ENCODE measurements at places on chromosomes 5 and 9. TPM values are rescaled to one million over a fixed set of nuclear protein-coding genes. Genes with fewer than 3 reads are reported as not detected.

DNA sequence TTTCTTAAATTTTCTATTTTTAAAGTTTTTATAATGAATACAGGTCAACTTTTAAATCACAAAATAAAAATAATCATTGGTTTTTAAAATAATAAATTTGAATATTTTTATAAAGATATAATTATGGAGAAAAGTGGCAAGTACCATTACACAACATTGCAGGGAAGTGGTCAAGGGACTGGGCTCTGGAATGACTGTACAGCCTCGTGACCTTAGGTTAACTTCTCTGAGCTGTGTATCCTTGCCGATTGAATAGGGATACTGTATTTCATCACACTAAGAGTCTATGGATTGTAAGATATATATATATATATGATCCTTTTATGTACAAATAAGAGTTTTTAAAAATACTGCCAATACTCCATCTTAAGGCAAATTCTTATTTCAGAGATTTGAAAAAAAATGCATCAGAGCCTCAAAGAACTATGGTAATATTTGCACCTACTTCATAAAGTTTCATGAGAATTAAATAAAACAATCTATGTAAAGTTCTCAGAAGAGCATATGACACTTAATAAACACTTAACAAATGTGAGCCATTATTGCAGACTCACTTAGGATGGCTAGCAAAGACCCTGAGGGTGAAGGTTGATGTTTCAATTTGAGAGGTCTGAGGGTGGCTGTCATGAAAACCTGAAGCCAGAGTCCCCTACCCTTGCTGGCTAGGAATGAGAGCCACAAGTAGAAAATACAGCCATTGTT is 136.5 kb downstream of the CCDC192 start:
- DNase-seq = no peak

DNA sequence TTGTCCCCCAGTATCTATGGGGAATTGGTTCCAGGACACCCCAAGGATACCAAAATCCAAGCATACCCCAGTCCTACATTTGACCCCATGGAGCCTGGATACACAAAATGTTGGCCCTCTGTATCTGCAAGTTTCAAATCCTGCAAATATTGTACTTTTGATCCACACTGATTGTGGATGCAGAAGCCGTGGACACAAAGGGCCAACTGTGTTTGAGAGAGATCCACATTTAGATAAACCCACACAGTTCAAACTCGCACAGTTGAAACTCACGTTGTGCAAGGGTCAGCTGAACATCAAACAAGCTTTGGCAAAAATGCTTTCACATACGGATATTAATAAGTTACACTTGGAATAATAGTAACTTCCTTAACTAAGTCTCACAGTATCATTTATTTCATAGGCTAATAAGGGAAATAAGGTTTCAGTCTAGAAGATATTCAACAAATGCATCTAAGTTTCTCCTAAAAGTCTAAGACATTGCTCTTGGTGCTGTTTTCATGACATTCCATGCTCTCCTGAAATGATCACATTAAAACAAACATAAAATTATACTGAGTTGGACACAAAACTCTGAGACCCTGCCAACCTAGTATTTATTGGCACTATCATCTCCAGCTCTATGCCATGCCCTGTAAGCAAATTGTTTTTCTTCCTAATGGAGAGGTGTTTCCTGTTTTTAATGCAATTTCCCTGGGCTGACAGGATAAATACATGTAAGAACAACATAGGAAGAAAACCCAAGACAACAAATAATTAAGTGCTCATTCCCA is 32.3 kb downstream of the ACTL7A start:
- no peak for DNase-seq

GRCh38 chr5:13478831-13479465 is 465.5 kb downstream of the DNAH5 start:
- DNase-seq = no peak

- DNase-seq = peak; percentile 86
Measured at GRCh38 chr5:67215519-67216471, 19.2 kb upstream of the CD180 start.

GRCh38 chr9:99391937-99392594 is 170.0 kb downstream of the SEC61B start:
- no peak for DNase-seq

DNA sequence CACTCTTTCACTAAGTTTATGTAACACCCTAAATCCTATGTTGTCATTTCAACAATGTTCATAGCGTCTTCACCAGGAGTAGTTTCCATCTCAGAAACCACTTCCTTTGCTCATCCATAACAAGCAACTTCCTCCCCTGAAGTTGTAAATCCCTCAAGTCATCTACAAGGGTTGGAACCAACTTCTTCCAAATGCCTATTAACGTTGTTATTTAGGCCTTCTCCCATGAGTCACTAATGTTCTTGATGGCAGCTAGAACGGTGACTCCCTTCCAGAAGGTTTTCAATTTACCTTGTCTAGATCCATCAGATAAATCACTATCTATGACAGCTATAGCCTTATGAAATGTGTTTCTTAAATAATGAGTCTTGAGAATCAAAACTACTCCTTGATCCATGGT is 73.3 kb upstream of the TARS1 start:
- no peak for DNase-seq

DNA sequence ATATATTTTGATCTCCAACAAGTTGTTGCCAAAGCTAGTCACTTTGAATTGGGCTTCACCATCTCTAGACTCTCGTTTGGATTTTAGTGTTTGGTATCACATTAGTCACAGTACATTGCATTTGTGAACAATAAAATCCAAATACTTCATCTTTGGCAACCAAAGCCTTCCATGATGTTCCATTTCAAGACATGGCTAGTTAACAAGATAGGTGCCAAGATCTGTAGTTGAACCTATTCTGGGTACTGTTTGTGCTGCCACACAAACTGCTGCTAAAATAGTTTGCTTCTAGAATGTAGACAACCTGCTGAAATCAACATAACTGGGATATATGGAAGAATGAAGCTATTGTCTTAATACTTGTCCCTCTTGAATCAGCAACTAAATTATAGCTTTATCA is 207.5 kb downstream of the LRRC70 start:
- no peak for DNase-seq

DNA sequence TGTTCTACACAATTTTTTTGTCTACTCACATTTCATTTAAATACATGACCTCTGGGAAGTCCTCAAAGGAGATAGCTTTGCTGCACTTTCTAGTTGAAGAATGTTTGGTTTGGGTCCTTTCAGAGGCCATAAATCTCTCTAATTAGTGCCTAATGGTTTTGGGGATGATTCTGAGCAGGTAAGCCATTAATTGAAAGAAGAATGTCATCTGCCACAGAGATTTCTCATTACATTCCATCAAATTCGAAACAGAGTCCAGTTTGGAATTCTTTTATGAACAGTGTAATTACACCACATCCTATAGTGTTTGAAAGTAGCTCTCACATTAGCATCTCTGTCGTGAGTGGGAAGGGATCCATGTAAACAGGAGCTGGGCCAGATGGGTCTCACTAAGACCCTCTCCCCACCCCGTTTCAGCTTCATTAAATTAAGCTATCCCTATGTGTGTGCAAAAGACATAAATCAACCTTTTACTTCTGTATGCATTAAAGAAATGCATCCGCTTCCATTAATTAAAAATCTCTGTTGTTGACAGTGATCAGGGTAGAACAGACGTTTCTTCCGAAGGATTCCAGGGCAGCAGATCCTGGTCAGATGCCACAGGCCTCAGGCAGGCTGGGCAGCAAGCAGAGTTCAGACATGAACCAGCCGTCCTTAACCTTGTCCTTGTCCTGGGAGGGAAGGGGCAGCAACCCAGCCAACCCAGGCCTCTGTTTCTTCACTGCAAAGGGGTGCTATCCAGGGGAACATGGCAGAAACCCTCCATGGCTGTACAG is 99.8 kb upstream of the MAP1B start:
- no peak for DNase-seq

DNA sequence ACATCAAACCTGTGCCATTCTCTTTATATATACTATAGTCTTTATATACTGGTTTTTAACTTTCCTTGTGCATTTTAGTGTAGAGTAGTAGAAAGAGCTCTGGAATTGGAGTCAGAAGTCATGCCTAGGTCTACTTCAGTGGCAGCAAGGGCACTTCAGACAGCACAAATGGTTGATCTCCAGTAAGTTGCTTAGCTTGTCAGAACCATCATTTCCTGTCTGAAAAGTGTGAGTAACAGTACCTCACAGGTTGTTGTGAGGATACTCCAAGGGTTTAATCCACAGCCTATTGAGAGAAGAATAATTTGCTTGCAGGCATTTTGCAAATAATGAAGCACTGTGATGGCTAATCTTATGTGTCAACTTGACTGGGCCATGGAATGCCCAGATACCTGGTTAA is 95.8 kb upstream of the NR4A3 start:
- no peak for DNase-seq

- no peak for DNase-seq
Measured at GRCh38 chr5:124754206-124754927, 7.9 kb upstream of the ZNF608 start.

DNA sequence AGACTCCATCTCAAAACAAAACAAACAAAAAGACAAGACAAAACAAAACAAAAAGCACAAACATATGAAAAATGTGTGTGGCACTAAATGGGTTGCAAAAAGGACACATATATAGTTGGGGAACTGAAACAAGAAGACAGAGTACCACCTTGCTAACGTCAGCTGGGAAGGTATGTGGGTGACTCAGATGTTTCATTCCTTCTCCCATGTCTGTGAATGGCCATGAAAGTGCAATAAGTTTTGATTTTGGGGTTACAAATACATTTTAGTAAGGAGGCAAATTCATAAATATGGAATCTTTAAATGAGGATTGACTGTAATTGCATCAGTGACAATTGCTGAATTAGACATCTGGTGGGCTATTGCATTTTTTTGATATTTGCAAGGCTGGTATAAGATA is 81.6 kb upstream of the KLF4 start:
- DNase-seq = no peak

- DNase-seq = no peak
Measured at GRCh38 chr9:128882677-128883603, 1.0 kb downstream of the LRRC8A start.

GRCh38 chr5:177370488-177371119 is 12.9 kb downstream of the RGS14 start:
- DNase-seq = peak; percentile 88

GRCh38 chr5:151236888-151237287 is 13.0 kb upstream of the CCDC69 start:
- no peak for DNase-seq

DNA sequence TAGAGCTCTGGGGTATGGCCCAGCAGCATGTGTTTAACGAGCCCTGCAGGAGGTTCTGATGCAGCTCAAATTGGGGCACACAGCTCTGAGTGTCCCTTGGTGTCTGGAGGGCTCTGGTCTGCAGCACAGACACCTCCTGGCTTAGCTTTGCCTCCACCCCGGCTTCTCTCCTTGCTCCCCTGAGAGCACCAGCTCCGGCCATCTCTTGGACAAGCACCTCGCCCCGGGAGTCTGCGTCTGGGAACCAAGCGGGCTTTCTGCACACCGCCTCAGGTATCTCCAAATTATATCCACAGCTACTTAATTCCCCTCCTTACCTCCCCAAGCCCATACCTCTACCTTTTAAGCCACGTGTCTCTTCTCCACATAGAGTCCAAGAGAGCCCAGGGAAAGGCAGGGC is 83.7 kb upstream of the IRX4 start:
- no peak for DNase-seq

DNA sequence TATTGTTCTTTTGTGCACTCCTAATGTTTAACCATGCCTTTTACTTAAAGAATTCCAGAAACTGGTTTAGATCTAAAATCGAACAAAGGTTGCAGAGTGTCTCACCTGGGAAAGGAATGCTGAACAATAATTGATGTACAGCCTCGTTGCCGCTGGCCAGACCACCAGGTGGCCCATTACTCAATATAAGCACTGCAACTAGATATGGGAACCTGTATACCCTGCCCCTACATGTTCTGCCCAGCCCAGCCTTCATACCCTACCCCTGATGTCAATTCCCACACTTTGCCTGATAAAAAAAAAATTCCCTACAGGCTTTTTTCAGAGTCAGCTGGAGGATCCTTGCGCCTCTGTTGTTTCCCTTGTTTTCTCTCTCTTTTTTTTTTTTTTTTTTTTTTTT is 13.8 kb downstream of the HINT1 start:
- DNase-seq = no peak

GRCh38 chr5:76787237-76787636 is 31.6 kb upstream of the F2RL1 start:
- DNase-seq = no peak

GRCh38 chr5:147830035-147830434 is 1.4 kb downstream of the SPINK1 start:
- DNase-seq = no peak

GRCh38 chr5:54548565-54548964 is 31.0 kb downstream of the SNX18 start:
- DNase-seq = no peak

DNA sequence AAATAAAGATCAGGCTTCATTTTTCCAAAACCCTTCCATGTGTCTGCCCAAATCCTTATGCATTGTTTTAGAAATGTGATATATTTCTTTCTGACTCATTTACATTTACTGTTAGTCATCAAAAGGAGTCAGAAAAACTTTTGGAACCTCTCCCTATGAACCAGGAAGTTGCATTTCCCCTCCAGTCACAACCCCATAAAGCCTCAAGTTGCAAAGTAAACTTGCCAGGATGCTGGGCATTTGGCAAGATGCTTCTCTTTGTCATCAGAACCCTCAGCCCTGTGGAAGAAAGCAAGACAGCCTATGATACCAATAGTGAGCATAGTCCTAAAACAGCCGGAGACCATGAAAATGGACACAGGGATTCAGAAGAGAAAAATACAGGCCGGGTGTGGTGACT is 84.2 kb downstream of the MUSK start:
- no peak for DNase-seq

- no peak for DNase-seq
Measured at GRCh38 chr9:87007711-87008366, 60.5 kb upstream of the GAS1 start.

DNA sequence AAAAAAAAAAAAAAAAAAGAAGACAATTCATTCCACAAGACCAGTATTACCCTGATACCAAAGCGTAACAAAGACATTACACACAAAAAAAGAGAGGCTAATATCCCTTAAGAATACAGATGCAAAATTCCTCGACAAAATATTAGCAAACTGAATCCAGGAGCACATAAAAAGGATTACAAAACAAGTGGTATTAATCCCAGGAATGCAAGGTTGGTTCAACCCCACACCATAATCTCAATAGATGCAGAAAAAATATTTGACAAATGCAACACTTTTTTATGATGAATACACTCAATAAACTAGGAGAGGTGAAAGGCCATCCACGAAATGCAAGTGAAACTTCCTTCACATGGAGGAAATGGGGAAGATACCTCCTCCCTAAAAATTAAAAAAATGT is 80.1 kb upstream of the TLR4 start:
- no peak for DNase-seq

Gene IL17B
- total RNA-seq = not detected

Gene LCN9
- total RNA-seq = not detected

Gene APBA1
- total RNA-seq = 12.3 TPM

Gene SHB
- total RNA-seq = 19.1 TPM

Gene SLC6A19
- total RNA-seq = not detected

Gene FASTKD3
- total RNA-seq = 11.1 TPM

Gene TRIM41
- total RNA-seq = 14.5 TPM

Gene PLPP6
- total RNA-seq = 11.9 TPM

Gene ANKRD20A1
- total RNA-seq = 1.7 TPM

Gene SUSD3
- 4.7 TPM for total RNA-seq

Gene FST
- 26.4 TPM for total RNA-seq

Gene SNCAIP
- total RNA-seq = 2.4 TPM
